ENCODE measurements at places on chromosomes 16 and 17.

GRCh38 chr17:35543856-35544255 is 6.4 kb upstream of the SLFN12L start:
- DNase-seq, result no peak

DNA sequence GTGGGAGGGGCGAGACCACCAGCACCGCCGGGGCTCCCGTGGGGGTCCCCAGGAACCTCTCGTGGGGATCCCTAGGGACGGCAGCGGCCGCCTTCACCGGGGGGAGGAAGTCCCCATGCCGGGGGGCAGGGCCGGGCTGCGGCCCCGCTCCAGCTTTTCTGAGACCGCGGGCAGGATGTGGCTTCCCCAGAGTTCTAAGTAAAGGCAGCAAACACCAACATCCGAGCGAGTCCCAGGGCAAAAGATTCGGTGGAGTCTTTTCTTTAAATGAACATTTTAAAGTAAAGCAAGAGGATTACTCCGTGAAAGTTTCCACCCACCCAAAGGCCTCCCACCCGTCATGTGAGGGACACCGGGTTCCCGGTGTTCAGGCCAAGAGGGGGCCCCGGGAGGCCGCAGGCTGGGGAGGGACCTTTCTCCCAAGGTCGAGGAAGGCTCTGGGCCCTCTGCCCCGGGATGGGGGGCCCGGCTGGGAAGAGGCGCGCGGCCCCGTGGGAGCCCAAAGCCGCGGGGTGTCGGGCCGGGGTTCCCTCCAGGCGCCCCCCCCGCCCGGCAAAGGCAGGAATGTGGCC is 137.2 kb upstream of the RPH3AL start:
- DNase-seq, result no peak

DNA sequence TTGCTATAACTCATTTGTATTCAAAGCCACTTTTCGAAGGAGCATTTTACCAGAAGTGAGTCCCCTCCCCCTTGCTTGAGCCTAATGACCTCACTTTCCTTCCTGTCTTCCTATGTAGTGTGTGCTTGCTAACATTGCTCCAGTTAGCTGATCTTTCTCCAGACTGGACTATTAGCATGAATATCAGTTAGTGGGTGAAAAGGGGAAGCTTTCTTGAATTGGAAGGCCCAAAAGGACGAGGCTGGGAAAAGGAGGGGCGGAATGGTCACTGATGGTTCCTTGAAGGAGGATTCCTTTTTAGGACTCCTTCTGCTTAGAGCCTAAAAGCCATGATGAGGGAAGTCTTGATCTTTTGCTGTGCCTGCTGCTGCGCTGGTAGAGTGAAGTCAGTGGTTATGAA is 11.9 kb downstream of the MAP3K3 start:
- DNase-seq, result no peak

- DNase-seq, result no peak
Measured at GRCh38 chr17:71202449-71202848, 918.4 kb upstream of the SOX9 start.

DNA sequence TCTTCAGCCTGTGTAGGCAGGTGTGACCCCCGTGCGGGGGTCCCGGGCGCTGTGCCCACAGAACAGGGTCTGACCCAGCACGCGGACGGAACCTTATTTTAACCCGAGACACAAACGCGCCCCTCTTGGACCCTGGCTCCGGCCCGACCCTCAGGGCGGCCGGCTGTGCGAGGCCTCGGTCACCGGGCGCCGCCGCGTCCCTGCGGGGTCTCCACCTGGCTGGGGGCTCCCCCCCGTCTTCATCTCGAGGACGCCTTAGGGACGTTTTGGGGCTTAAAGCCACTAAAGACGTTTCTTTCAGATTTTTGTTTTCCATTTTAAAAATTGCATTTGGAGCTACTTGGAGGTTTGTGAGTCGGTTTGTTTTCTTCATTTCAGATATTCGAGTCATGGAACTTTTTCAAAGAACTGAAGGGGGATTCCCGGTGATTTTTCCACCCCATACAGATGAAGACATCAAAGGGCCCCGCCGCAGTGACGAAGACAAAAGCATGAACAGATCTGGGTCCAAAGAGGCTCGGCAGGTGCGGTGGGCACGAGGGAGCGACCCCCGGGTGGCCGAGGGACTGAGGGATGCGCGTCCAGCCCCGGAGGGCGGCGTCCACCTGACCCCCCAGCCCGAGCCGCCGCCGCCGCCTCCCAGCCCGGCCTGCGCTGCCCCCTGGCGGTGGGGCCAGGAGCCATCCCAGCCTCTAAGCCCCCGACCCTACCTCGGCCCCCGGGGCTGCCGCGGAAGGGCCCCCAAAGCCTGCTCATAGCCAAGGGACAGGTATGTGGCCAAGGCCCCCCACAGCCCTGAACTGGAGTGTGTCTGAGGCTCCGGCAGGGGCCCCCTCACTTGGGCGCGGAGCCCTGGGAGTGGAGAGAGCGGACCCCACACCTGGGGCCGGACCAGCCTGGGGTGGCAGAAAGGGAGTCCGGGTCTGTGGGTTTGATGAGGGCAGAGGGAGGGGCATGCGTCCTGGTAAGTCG is 3.8 kb upstream of the CD7 start:
- no peak for DNase-seq

- DNase-seq, result no peak
Measured at GRCh38 chr16:11327277-11328171, 17.7 kb upstream of the RMI2 start.

DNA sequence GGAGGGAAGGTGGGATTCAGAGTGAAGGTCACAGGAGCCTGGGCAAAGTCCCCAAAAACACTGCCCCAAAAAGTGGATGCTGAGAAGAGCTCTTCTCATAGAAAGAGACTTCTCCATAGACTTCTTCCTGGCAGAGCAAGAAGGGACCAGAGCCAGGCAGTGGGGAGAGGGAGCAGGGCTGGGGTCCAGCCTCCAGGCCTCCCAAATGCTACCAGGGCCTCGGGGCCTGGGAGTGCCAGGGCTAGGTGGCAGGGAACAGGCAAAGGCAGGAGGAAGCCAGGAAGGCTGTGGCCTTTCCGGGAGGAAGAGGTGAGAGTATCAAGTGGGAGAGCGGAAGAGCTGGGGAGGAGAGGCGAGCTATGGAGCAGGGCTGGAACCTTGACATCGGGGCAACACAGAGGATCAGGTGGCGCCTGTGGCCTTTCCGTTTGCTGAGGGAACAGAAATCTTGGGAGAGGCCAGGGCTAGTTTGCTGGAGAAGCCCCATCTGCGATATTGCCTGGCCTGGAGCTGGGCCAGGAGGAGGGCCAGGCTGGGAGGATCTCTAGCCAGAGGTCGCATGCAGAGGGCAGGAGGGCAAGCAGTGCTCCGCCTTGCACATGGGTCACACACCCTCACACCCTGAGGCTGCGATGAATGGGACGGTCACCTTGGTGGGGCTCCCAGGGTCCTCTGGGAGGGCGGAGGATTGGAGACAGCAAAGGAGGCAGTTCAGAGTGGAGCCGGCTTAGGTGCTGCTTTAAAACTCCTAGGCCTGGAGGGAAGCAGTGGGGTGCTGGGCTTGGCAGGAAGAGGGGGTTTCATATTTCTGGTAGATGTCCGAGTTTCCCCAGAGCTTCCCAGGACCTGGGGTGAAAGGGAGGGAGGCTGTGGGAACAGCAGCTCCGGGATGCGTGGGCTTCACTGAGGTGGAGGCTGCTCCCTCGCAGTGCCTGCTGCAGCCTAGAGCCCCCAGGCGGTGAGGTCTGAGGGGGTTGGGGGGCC is 3.4 kb downstream of the SLC16A5 start:
- no peak for DNase-seq

DNA sequence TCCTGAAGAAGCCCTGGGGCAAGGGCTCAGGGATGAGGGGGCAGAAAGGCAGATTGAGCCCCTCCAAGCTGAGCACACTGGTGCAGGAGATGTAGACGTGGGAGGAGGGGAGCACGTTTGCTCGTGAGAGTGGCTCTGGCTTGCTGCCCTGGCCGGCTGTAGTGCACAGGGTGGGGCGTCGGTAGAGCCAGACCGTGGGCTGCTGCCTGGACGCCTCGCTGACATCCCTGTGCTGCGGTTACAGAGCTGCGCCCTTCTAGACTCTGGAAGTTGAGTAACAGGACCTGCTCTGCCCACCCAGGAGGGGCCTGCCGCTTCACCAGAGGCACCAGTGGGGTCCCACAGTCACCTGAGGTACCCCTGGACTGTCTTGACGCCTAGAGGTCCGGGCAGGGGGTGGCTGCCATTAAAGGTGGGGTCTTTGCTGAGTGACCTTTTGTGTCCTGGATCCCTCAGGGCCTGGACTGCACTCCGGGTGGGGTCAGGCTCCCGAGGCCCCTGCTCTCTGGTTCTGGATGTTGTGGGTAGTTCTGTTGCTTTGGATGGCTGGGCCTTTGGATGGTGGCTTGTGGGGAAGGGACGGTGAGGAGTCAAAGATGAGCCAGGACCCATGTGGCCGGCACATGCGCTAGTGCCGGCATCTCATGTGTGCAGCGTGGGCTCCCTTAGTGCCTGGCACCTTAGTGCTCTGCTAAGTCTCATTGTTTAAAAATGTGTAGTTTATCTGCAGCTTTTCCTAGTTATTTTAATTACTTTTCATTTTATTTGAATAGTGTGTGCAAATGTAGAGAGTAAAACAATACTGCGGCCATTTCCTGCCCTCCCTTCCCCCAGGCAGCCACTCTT is 41.7 kb downstream of the PGS1 start:
- no peak for DNase-seq

DNA sequence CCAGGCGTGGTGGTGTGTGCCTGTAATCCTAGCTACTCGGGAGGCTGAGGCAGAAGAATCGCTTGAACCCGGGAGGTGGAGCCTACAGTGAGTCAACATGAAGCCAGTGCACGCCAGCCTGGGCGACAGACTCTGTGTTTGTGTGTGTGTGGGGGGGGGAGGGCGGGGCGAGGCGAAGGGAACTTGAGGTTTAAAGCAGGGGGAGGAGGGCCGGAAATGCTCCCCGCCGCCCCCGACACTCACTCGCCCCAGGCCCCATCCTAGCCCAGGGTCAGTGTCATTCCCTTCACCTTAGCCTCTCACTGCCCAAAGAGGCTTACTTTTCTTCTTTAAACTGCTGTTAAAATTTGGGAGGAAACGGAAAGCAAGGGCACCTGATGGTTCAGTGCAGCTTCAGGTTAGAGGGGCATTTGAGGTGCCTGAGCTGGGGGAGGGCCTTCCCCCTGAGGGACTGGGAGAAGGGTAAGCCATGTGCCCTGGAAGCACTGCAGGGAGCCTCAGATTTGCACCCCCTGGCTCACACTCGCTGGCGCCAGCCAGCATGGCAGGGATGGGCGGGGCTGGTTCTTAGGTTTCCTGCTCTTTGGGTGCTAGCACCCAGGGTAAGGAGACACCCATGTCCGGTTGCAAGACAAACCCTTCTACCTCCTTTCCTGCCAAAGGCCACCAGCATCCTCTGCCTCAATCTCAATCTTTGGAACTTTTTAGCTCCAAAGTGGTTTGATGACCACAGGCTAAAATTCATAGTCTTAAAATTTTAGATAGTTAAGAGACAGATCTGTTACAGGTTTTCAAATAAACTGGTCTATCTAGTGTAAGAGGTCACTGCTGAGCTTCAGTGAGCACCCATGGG is 2.2 kb upstream of the LIMD2 start:
- no peak for DNase-seq

All from LoVo (cell line).